Kasumi-1 (cell line): ENCODE measurements at places on chromosomes 4 and X.

- DNase-seq = peak; percentile 33
Measured at GRCh38 chrX:30488092-30488491, 89.5 kb downstream of the TASL start.

DNA sequence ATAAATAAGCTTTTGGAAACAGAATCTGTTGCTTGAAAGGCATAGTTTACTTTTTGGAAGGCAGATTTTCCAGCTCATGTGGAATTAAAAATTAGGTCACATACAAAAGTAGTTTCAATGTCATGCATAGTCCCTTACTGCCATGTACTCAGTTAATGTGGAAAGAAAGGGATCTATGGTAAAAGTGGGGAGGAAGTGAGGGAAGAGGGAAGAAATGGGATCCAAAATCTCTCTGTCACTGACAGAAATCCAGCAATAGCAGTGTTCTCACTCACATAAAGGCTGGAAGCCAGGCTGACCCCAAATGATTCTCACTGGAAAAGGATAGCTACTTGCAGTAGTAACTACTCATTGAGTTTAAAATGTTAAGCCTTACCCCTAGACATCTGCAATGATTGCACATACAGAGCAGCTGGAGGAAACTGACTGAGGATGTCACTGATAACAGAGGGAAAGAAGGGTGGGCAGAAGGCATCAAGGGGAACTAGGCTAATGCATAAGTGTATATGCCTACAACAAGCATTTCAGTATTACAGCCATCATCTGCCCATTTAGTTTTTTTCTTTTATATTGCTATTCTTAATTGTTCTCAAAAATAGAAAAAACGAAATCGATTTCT is 445.6 kb downstream of the FAT4 start:
- no peak for DNase-seq

DNA sequence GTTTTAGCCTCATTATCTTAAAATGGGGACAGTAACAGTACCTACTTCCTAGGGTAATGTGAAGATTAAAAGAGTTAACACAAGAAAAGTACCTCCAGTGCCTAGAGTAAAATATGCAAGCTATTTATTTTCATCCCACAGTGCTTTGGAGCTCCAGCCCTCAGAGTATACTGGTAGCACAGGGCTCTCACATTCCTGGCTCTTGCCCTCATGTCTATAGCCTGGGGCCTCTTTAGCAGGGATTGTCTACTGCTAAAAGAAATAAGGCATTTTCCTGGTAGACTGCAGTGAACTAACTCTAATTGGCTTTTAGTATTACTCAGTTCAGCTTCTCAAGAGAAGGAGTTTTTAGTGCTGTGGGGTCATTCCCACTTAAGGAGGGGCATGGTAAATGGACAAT is 60.8 kb downstream of the RRAGB start:
- no peak for DNase-seq

- DNase-seq = no peak
Measured at GRCh38 chrX:139831017-139831416, 101.8 kb downstream of the ATP11C start.

DNA sequence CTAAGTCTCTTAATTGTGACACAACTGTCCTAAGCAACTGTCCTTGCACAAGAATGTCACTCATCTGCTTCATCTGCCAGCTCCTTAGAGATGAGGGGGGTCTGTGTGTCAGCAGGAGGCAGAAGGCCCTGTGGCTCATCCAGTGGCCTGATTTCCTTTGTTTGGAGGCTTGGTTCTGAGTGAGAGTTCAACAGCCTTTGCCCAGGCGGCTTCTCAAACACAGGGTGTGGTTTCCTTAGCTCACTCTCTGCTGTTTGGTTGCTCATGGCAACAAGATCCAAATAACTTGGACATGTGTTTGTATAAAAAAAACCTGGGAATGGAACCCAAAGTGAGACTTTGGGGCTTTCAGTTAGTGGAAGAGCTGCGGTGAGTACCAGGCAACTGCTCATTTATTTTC is 46.6 kb downstream of the MAP7D3 start:
- no peak for DNase-seq

- no peak for DNase-seq
Measured at GRCh38 chr4:168832763-168833575, 177.1 kb downstream of the CBR4 start.

GRCh38 chr4:65658117-65658516 is 12.2 kb downstream of the EPHA5 start:
- no peak for DNase-seq

GRCh38 chrX:9873952-9874351 is 87.7 kb downstream of the SHROOM2 start:
- peak; percentile 32 for DNase-seq

- DNase-seq = no peak
Measured at GRCh38 chrX:40298572-40299479, 201.1 kb upstream of the BCOR start.

- no peak for DNase-seq
Measured at GRCh38 chrX:135581496-135581895, 61.0 kb downstream of the INTS6L start.

DNA sequence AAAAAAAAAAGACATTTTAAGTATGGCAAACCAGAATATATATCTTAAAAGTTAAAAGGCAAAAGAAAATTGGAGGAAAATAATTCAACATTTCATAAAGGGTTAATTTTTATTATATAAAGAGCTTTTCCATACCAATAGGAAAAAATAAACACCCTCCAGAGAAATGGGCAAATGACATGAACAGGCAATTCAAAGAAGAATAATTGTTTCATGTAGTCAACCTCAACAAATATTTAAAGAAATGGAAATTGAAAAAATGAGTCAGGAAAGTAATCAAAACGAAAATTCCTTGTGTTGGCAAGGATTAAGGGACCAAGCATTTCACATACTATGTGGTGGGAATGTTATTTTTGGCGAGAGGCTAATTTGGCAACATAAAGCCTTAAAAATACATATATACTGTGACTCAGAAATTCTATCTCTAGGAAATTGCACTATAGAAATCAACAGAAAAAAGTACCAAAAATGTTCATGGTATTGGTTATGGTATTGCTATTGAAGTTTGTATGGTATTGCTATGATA is 87.6 kb downstream of the HAUS3 start:
- no peak for DNase-seq

DNA sequence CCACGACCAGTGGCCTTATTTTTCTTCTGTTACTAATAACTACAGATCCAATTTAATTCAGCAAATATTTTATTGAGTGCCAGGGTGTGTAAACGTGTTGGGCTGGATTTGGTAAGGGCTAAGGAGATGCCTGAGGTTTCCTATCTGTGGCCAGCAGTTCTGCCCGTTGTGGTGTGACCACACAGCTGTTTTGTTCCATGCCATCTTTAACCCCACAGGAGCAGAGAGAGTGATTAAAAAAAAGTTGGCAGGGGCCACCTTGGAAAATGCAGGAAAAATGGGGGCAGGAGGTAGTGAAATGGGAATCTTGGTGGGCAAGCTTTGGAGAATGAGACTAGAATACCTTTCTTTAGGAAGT is 1.1 kb downstream of the PLAC8 start:
- peak; percentile 47 for DNase-seq

DNA sequence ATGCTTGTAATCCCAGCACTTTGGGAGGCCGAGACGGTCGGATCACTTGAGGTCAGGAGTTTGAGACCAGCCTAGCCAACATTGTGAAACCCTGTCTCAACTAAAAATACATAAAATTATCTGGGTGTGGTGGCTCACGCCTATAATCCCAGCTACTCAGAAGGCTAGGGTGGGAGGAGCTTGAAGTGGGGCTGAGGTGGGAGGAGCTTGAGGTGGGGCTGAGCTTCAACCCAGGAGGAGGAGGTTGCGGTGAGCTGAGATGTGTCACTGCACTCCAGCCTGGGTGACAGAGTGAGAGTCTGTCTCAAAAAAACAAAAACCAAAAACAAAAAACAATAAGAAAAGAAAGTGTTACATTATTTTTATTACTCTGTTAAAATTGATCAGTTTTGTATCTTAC is 1164.4 kb upstream of the IGFBP7 start:
- no peak for DNase-seq

DNA sequence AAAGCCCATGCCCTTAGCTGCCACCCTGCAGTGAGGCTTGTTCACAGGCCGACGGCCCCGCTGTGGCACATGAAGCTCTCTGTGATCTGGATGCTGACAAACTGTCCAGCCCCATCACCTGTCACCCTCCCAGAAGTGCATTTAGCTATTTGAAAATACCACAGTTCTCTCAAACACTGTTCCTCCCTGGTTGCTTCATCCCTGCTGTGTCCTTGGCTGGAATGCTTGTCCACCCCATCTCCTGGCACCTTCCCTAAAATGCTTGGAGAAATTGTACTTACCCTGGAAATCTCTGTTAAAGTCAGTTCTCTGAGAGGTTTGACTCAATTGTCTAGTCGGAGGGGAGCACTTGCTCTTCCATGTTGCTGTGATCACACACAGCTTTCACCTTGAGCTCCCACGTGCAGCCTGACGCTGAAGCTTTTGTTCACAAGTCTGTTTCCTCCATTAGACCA is 10.1 kb downstream of the SYNPO2 start:
- no peak for DNase-seq

GRCh38 chrX:43479850-43480249 is 176.2 kb upstream of the MAOA start:
- DNase-seq = no peak

GRCh38 chr4:8305851-8306471 is 36.4 kb downstream of the HTRA3 start:
- DNase-seq = no peak

DNA sequence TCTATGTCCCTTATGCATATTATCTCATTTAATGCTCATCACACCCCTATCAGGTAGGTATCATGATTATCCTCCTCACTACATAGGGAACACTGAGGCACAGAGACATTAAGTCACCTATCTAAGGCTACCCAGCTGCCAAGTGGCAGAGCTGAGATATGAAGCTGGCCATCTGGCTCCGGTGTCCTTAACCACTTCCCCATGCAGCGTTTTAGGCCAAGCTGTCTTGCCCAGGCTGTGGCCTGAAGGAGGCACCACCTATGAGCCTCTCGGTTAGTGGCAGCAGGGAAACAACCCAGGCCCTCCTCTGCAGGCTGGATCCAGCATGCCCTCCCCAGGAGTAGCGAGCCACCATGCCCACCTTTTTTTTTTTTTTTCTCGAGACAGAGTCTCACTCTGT is 16.3 kb downstream of the PJA1 start:
- DNase-seq = no peak

- no peak for DNase-seq
Measured at GRCh38 chr4:88481537-88481936, 24.6 kb downstream of the HERC5 start.
